ENCODE measurements at places on chromosomes 1 and 21.

- DNase-seq: peak; percentile 75
These were observed 1.0 kb downstream of the PLEKHG5 start for GRCh38 chr1:6490181-6491080.

DNA sequence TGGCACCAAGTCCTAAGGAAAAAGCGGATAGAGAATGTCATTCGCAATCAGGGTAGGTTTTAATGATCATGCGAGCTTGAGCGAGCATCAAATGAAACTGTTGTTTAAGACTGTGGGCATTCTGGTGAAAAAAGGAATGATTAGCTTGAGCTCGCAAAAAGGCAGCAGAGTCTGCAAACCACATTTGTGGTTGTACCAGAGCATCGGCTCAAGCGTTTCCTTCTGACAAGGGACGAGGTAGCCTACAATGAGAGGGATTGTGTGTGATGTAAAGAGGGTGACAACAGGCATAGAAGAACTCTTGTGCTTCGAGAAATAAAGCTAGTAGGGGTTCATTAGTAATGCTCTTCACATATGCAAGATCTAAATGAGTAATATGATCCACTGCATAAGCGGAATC lies 11.1 kb upstream of the CD48 start:
- no peak for DNase-seq

- no peak for DNase-seq
These were observed 263.9 kb upstream of the KAZN start for GRCh38 chr1:14334336-14335176.

DNA sequence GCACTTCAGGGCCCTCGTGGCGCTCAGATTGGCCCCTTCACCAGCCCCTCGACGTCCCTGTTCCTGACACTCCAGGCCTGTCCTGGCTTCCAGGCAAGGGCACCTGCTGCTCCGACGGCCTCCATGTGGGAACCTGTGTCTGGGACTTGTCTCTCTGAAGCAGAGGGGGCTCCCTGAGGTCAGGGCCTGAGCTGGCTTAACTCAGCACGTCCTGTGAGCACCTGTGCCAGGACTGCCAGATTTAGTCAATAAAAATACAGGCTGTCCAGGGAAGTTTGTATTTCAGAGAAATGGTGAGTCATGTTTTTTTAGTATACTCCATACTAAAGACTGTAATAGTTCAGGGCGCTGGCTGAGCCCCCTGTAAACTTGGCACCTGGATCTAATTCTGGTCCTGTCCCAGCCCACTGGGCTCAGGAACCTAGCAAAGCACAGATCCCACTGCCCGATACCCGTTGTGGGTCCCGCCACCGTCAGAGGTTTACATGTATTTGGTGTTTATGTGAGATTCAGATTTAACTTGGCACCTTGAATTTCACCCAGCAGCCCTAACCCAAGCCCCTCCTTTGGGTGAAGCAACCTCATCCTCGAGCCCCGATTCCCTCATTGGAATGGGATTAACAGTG lies 109.9 kb upstream of the IFFO2 start:
- peak; percentile 16 for DNase-seq

DNA sequence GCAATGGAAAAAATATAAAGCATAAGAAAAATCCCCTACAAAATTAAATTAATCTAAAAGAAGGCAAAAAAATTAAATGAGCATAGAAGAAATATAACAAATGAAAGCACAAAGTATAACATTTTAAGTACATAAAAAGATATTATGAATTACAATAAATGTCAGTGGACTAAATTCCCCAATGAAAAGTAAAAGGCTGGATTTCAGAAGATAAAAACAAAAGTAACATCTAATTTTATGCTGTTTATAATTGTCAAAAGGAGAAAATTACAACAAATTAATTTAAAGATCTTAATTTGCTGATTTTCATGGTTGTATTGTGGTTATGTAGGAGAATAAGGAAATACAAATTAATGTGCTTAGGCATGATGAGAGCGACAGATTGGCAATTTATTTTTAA lies 92.8 kb downstream of the NGF start:
- DNase-seq: no peak

- peak; percentile 50 for DNase-seq
These were observed 270.0 kb downstream of the TRABD2B start for GRCh38 chr1:47727051-47727696.

- DNase-seq: peak; percentile 9
These were observed 61.6 kb upstream of the TENT5B start for GRCh38 chr1:27074175-27074780.

GRCh38 chr1:61116421-61116820 lies 34.1 kb downstream of the NFIA start:
- DNase-seq: peak; percentile 54

DNA sequence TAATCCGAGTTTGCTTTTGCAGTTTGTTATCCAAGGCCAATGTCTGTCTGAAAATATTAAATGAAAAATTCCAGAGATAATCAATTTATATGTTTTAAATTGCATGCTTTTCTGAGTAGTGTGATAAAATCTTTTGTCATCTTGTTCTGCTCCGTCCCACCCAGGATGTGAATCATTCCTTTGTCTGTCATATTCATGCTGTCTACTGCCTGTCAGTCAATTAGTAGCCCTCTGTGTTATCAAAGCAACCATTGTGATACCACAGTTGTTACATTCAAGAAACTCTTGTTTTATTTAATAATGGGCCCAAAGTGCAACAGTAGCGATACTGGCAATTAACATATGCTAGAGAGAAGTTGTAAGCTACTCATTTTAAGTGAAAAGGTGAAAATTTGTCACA lies 819.3 kb downstream of the BRINP3 start:
- DNase-seq: no peak

DNA sequence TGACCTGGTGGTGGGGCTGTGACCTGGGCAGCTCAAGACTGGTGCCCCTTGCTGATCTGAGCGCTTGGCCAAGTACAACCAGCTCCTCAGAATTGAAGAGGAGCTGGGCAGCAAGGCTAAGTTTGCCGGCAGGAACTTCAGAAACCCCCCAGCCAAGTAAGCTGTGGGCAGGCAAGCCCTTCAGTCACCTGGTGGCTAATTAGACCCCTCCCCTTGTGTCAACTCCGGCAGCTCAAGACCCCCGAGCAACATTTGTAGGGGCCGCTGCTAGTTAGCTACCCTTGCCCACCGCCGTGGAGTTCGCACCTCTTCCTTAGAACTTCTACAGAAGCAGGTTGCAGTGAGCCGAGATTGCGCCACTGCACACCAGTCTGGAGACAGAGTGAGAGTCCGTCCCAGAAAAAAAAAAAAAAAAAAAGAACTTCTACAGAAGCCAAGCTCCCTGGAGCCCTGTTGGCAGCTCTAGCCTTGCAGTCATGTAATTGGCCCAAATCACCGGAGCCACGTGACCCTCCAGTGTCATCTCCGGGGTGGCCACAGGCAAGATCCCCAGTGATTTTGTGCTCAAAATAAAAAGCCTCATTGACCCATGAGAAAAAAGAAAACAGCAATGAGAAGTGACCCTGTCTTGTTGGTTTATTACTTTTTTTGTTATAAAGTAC lies 39.3 kb upstream of the LGALS8 start:
- DNase-seq: no peak

All from LoVo (cell line).